ENCODE measurements at places on chromosomes 11 and 22.
A peak's percentile ranks its signal among the peaks of the same experiment; 100 is the strongest.

- DNase-seq = no peak
These were observed 16.1 kb upstream of the OR52K1 start for GRCh38 chr11:4466131-4466870.

GRCh38 chr11:36151933-36152580, 137.2 kb downstream of the COMMD9 start:
- DNase-seq = no peak

DNA sequence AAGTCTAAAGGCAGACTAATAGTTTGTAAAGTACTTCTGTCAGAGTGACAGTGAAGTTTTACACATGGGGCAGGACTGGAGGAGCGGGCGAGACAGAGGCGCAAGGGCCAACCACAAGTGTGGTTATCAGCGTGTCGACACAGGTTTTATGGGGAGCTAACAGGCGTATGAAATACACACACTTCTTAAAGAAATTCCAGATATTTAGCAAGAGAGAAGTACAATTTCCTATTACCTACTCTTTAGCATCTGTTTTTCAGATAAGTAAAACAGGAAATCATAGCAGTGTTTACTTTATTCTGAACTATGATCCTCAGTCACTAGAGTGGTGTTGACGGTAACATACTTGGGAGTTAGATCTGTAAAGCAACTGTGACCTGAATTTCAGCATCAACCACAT, 22.5 kb downstream of the VSIG10L2 start:
- peak; percentile 98 for DNase-seq

DNA sequence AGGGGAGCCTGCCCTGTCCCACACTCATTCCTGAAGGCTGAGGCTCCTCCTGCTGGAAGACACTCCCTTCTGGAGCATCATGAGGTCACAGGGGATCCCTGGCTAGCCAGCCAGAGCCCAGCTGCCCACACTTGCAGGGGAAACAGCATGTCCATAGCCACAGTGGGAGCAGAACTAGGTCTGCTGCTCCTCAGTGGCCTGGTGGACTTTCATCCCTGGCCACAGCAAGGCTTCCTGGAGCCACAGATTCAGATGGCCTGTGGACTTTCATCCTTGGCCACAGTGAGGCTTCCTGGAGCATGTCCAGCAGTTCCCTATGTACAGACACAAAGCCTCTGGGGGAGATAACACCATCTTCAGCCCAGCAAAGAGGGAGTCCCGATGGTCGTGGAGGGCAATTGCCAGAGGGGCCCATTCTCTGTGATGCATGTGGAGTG, 5.9 kb upstream of the APOL6 start:
- no peak for DNase-seq

GRCh38 chr11:89293965-89294679, 116.4 kb downstream of the TYR start:
- DNase-seq = no peak

GRCh38 chr11:103340956-103341355, 231.7 kb downstream of the DYNC2H1 start:
- DNase-seq = no peak

- DNase-seq = peak; percentile 52
These were observed at the start of gene CRACR2B for GRCh38 chr11:827897-828192. Gene CRACR2B, plus strand, starts transcription at chr11:827919. Its CDS starts 689 bp downstream, at chr11:828608.

- no peak for DNase-seq
These were observed 47.2 kb downstream of the LRFN4 start for GRCh38 chr11:66904055-66904454.

GRCh38 chr11:129313541-129314297, 61.9 kb upstream of the BARX2 start:
- no peak for DNase-seq

- DNase-seq = no peak
These were observed 3.8 kb downstream of the CSNK1E start for GRCh38 chr22:38313384-38313955.

DNA sequence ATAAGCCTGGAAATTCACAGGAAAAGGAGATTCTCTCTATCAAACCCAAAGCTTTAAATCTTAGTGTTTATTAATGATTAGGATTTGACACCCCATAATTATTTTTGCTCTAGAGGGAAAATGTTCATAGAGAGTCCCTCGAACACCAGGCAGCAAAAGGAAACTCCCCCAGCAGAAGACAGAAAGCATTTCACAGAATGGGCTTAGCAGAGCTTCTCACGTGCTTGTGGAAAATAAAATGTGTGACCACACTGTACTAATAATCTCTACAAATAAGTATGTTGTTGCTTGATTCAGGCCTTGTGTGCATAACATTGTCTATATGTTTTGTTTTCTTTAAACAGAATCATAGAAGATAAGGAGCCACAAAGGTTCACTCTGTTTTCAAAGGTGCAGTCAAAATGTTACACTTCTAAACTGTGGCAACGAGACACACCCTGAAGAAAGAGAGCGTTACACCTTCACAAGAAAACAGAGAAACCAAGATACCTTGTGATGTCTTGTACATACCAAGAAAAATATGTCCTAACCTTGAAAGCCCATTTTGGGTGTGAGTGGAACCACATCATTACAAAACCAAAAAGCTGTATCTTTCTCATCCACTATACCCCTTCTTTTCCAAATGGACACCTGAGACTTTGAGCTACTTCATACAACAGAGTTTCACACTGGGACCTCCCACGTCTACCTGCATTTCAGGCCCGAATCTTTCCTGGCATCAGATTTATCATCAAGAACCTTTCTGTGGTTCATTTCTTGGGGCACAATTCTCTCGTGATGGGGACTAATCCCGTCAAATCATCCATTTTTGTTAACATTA, 282.5 kb downstream of the ETS1 start:
- no peak for DNase-seq

GRCh38 chr22:36430863-36431262, 43.1 kb upstream of the MYH9 start:
- no peak for DNase-seq

DNA sequence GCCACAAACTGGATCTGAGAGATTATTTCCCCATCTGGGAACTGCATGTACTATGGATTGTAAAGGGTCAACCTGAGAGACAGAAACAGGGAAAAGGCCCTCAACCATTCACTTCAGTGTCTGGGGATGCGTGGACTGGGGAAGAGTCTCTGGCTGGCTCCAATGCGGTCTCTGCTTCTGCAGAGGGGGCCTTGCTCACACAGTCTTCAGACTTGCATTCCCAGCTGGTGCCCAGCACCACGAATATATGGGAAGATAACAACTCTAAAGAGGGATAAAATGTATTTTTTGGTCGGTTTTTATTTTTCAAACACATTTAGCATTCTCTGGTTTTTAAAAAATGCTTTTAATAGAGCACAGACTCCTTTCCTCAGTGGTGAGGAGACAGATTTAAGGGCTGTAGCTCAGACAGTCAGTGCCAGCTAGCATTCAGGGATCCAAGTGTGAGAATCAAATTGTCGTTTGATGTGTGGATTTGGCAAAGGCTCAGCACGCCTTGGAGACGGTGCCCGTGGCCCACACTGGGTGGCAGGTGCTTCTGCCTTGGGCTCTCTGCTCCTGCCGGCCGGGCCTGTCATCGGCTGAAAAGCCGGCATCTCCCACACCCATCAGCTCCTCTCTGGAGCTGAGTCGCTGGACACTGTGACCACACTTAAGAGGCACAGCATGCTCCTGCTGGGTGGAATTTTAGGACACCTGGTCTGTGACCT, 8.0 kb upstream of the EFCAB6 start:
- DNase-seq = no peak

DNA sequence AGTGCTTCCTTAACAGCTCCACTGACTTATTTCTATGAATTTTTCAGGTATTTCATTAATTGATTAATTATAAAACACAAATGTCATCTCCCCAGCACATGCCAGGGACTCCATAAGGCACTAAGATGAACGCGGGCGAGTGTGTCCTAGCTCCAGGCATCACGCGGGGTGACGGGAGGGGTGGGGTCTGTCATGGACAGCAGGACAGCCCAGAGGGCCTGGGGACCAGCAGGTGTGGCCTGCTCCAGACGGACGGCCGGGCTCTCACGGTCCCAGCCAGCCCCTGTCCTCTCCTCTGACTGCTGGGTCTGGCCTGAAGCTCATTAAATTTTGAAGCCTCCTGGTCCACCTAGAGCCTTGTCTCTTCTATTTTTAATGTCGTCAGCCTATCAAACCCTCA, 531.1 kb downstream of the BRD1 start:
- DNase-seq = no peak

- no peak for DNase-seq
These were observed 27.2 kb downstream of the OR52B2 start for GRCh38 chr11:6142936-6143335.

GRCh38 chr11:130649801-130650200, 201.4 kb downstream of the ADAMTS15 start:
- DNase-seq = no peak

DNA sequence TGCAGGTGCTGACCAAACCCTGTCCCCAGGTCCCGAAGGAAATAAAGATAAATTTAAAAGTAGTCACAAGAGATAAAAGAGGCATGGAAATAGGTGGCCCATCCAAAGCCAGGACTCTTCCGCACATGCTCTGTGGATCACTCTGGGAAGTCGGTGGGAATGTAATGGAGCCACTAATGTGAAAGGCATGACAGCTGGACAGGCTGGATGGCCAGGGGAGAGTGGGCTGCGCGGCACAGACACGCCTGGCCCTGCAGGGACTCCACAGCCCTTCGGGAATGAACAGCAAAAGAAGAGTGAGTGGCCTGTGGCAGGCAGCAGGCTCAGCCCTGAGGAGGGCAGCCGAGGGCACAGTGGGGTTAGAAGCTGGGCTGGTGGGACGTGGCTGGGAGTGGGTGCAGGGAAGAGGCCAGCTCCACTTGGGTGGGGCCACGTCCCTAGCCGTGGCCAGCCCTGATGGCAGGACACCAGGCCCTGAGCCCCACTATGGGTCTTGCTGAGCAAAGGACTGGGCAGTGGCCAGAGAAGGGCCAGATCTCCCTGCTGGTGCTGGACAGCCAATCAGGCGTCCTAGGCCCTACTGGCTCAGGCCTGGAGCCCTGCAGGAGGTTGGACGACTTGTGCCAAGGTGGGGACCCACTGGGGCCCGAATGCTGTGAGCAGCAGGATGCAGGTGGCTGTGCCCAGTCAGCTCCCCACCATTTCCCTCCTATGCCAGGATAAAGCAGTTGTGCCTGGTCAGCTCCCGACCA, 31.3 kb upstream of the GNB1L start:
- DNase-seq = no peak

DNA sequence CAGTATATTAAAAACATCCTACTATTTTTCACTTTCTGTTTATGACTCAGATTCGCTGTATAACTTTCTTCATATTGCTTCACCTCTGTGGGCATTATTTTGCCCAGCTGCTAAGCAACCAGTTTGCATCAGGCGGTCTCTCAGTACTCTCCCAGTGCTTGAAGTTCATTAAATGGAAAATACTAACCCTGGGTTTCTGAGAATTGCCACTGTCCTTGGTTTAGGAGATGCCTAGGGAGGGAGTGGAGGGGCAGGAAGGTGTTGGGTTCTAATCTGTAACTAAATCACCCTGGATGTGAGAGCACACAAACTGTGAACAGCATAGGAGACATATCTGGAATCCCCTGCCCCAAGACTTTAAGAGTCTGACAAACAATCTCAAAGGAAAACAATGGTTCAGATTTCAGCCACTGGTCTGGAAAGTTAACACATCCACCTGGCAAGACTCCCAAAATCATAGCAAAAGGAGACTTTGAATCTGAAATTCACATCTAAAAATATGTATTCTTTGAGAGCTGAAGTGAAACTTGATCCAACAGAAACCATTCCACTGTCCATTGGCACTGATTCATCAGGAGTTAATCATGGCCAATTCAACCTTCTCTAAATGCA, 540.0 kb downstream of the SOX6 start:
- no peak for DNase-seq

GRCh38 chr11:30911247-30911646, 325.1 kb upstream of the MPPED2 start:
- no peak for DNase-seq

GRCh38 chr11:78552881-78553280, 21.8 kb downstream of the NARS2 start:
- no peak for DNase-seq

- DNase-seq = no peak
These were observed 62.2 kb downstream of the SGSM3 start for GRCh38 chr22:40432625-40433024.

- DNase-seq = no peak
These were observed 20.1 kb upstream of the PANX2 start for GRCh38 chr22:50150161-50151129.

- DNase-seq = no peak
These were observed 53.3 kb downstream of the FAR1 start for GRCh38 chr11:13721760-13722159.

GRCh38 chr11:121870206-121871045, 245.6 kb downstream of the BLID start:
- DNase-seq = no peak

DNA sequence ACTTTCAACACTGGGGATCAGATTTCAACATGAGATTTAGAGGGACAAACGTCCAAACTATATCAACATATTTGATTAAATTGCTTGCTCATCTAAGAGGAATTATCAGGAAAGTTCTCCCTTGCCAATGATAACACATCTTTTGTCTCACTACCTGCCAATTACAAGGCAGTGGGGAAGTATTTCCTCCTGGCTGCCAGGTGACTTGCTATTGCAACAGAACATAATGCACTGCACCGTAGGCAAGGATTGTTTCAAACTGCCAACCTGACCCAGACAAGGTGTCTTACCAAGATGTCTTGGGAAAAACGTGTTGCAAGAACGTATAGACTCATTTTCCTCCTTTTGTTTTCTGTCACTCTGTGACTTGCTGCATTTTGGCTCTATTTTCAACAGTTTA, 711.6 kb downstream of the METTL15 start:
- DNase-seq = no peak

- DNase-seq = no peak
These were observed 113.0 kb upstream of the SYT13 start for GRCh38 chr11:45399166-45399565.

DNA sequence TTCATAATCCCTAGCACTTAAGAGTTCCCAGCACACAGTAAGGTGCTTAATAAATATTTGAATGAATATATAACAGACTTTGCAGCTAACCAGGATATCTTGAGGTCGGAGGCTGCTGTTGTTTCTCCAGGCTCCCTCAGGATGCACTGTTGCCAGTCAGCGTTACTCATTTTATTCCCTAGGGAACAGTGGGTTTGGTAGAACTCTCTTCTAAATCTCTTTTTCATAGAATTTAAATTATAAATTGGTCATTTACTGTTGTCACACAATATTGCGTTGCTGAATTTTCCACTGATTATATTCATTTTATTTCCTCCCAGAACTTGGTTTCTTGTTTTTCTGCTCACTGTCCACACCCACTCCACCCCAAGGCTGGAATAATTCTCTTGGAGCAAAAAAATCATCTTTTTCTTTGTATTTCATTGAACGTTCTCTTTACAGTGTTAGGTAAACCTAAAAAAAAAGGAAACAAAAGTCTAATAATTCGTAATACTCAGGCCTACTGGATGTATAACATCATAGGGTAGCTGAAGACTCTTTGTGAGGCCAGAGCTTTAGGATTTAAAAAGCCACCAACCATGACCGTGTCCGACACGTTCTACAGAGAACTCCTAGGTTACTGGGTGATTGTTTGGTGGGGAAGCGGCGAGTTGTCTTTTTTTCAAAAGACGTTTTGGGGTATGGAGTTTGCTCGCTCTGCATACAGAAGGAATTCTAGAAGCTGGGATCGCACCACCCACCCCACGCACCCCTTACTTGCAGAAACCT, 766 bp upstream of the CAPRIN1 start:
- DNase-seq = no peak

All from GF-D8 (cell line).